Kidney tubule cell (primary cell): ENCODE measurements at places on chromosomes 7 and 10.

GRCh38 chr7:134022286-134022911 is 104.7 kb upstream of the LRGUK start:
- DNase-seq = no peak

GRCh38 chr7:72404743-72405142 is 7.4 kb downstream of the CALN1 start:
- DNase-seq = no peak

GRCh38 chr7:40329601-40330153 is 194.9 kb downstream of the SUGCT start:
- DNase-seq = peak; percentile 64

DNA sequence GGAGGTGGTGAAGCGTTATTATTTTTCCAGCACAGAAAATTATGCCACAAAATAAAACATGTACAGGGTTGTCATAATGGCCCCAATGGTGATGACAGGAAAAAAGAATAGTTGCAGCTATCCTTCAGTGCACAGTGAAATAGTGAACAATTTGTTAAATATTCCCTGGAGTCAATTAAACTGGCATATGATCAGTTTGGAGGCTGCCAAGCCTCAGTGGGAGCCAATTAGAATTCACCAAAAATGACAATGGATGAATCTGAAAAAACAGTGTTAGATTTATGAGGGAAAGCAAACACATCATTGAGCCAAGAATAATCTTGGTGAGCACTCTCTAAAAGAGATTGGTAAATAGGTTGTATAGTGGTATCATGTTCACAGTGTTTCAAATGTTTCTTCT is 146.3 kb downstream of the OTUD1 start:
- DNase-seq = no peak

- peak; percentile 11 for DNase-seq
These were observed 1.6 kb downstream of the CDK14 start for GRCh38 chr7:90597563-90598253.

GRCh38 chr10:68869623-68870022 is 31.5 kb upstream of the DDX50 start:
- DNase-seq = no peak

GRCh38 chr10:17747883-17748550 is 4.0 kb upstream of the TMEM236 start:
- DNase-seq = peak; percentile 54

GRCh38 chr7:132618271-132618955 is 42.1 kb upstream of the PLXNA4 start:
- no peak for DNase-seq

GRCh38 chr7:42237811-42238541 is 967 bp upstream of the GLI3 start:
- peak; percentile 35 for DNase-seq

- DNase-seq = no peak
These were observed 30.1 kb downstream of the DENND11 start for GRCh38 chr7:141671705-141672496.

DNA sequence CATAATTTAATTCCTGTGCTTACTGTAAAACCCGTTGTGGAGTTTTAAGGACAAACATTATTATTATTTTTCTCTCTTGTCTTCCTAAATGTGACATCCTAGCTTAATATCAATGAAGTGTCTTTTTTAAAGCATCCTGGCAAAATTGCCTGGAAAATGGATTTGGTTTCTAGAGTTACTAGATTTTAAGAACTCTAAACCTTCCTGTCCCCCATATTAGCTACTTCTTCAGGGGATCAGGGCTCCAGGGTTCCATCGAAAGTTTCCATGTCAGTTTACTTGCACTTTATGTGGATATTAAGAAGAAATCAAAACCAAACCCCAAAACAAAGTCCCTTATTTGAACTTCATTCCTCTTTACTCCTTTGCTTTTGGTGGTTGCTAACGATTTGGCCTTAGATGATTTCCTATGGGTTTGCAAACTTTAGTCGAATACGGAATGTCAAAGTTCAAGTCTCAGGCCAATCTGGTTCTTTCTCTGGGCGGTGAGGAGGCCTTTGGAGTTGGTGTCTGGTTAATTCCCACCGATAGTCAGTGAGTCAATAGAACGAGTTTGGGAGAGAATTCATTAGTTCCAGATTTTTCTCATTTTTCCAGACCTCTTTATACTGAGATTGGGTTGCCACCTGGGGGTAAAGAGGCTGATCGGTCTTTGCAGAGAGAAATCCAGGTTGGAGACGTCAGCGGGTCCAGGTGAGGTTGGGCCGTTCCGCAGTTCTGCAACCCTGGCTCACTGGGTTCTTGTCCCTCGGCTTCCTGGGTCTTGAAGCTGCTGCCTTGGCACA is 1.1 kb downstream of the CUX1 start:
- DNase-seq = no peak

GRCh38 chr7:101677391-101677790 is 48.3 kb upstream of the MYL10 start:
- DNase-seq = no peak

- no peak for DNase-seq
These were observed 78.8 kb upstream of the FAM180A start for GRCh38 chr7:135827391-135827790.

- no peak for DNase-seq
These were observed 20.9 kb downstream of the STOX1 start for GRCh38 chr10:68848281-68848680.

- no peak for DNase-seq
These were observed 19.8 kb downstream of the KBTBD2 start for GRCh38 chr7:32871624-32872371.

GRCh38 chr10:119335671-119336353 is 128.4 kb downstream of the GRK5 start:
- DNase-seq = no peak

- peak; percentile 51 for DNase-seq
These were observed 70.4 kb downstream of the ZFAND4 start for GRCh38 chr10:45602082-45602730.

GRCh38 chr7:107996072-107996882 is 6.7 kb downstream of the LAMB1 start:
- DNase-seq = no peak

- peak; percentile 8 for DNase-seq
These were observed 247.3 kb upstream of the AOAH start for GRCh38 chr7:36971515-36972139.

GRCh38 chr10:69800109-69800508 is 1.6 kb upstream of the COL13A1 start:
- DNase-seq = peak; percentile 62

- peak; percentile 44 for DNase-seq
These were observed 42.9 kb downstream of the CD36 start for GRCh38 chr7:80681272-80681885.

GRCh38 chr10:70247360-70247759 is 14.1 kb upstream of the PPA1 start:
- DNase-seq = no peak

DNA sequence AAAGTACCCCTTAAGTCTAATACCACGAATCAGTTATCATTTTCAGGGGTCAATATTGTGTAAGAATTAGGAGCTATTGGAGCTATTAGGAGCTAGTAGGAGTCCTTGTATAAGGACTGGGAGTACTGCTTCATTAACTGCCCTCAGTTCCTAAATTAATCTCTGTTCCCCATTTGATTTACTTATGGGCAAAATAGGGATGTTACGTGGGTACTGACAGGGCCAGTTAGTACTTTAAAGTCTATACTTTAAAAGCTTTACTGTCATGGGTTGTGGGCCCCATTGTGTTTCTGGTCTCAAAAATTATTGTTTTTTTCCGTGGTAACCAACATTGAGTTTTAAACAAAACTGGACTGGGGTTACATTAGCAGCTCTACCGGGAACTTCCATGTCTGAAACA is 60.3 kb downstream of the PRKAR2B start:
- DNase-seq = no peak

GRCh38 chr10:48406204-48406603 is 99.7 kb downstream of the MAPK8 start:
- DNase-seq = peak; percentile 96

- DNase-seq = no peak
These were observed 24.9 kb downstream of the TECTB start for GRCh38 chr10:112308125-112308502.

DNA sequence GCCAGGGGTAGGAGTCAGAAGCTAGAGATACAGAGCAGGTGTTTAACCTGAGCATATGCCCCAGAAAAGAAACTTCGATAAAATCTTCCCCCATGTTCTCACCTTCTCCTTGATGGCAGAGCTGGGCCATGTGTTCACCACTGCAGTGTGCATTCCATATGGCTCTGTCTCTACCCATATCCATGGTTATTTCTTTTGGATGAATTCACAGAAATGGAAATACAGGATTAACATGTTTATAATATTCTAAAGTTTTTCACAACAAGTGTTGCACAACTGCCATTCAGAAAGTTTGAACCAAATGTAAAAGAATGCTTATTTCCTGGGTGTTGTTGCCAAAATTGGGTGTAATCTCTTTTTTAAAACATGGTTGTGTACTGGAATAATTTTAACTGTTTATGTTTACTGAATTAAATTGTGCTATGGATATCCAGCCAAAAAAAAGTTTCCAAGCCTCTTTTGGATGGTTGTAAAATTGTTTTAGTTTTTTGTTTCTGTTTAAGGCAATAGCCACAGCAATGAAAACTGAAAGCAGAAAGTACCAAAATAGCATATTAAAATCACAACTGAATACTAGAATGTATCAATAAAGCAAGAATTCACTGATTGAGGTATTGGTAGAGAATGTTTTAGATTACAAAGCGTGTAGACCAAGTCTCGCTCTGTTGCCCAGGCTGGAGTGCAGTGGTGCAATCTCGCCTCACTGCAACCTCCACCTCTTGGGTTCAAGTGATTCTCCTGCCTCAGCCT is 19.9 kb upstream of the CCNY start:
- no peak for DNase-seq

- no peak for DNase-seq
These were observed 27.7 kb downstream of the RAMP3 start for GRCh38 chr7:45185028-45185863.

DNA sequence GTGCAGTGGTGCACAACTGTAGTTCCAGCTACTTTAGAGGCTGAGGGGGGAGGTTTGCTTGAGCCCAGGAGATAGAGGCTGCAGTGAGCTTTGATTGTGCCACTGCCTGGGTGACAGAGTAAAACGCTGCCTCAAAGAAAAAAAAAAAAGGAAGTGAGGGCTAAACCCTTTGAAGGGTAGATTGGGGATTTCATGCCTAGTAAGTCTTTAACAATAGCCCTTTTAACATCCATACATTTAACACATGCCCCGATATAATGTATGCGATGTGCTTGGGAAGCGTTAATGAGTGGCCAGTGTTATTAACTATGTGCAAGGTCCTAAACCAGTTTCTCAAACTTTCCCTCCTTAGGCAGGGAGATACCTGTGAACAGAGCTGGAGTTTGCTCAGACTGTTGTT is 229.2 kb upstream of the HPS1 start:
- no peak for DNase-seq

DNA sequence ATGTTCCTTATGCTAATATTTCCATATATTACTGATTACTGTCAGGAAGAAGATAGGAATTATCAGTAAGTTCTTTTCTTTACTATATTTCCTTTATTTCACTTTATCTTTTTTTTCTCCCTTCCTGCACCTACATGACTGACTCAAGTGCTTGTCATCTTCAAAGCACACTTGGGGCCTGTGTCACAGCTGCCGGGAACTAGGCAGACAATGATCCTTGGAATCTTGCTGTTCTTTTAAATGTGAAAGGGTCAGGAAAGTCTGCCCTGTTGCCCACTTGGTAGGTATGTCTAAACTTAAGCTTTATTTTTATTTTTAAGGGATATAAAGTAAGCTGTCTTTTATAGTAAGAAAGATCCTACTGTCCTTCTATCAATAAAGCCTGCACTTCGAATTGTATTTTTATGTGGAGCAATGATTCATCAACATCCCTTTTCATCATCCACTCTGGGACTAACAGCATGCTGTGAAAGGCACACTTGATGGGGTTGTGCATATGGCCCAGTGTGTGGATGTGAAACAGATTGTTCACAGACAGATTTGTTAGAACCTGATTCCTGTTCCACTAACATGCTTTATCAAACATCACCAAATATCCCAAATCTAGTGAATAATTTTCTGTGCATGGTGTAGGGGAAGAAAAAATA is 556.9 kb downstream of the DNAJB9 start:
- DNase-seq = peak; percentile 29

DNA sequence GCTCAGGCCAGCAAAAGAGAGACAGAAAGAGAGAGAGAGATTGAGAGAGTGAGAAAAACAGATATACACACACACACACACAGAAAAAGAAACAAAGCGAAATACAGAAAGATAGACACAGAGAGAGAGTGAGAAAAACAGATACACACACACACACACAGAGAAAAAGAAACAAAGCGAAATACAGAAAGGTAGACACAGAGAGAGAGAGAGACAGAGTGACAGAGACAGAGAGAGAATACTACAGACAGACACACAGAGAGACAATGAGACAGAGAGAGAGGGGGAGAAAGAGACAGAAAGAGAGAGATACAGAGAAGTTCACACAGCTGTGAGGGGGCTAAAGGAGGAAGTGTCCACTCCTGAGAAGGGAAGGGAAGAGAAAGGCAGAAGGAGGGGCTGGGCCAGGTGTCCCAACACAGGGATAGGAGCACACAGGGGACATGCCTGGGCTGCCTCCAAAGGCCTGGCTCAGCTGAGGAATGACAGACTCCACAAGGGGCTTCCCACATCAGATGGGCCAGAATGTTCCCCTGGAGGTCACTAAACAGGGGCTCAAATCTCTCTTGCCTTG is 4.3 kb downstream of the GCK start:
- peak; percentile 37 for DNase-seq

- no peak for DNase-seq
These were observed 10.0 kb upstream of the DNMBP start for GRCh38 chr10:100019787-100020141.

- DNase-seq = no peak
These were observed 102.1 kb downstream of the POLL start for GRCh38 chr10:101485681-101486554.

DNA sequence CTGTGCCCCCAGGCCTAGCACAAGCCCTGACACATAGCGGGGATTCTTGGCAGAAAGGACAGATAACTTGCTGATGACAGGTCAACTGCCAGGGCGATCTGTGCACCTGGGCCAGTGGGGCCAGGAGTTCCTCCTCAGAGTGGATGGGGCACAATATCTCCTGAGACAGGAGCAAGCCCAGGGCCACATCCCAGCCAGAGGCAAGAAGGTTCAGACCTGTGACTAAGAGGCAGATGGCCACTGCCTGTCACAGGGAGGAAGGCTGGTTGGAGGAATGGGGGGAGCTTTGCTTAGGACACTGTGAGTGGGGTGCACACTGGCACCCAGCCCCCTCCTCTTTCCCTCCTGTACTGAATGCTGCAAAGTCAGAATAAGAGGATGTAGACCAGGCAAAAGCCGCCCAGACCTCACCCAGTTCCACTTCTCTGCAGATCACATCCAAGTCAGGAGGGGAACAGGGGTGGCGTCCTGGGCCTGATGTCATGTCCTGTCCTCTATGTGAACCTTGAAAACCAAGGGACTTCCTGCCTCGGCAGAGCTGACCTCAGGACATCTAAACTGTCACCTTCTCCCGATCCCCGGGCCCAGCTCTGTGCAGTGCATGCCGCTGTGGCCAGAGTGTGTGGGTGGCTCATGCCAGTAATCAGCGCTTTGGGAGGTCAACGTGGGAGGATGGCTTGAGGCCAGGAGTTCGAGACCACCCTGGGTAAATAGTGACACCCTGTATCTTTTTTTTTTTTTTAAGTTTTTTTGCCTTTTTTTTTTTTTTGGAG is 1.3 kb downstream of the GUSB start:
- DNase-seq = peak; percentile 51
